ENCODE measurements at places on chromosomes 12 and 14. TPM values are rescaled to one million over a fixed set of nuclear protein-coding genes. Genes with fewer than 3 reads are reported as not detected.

CLEC6A gene
- not detected for total RNA-seq

CCDC196 gene
- total RNA-seq, result not detected

TCL1A gene
- not detected for total RNA-seq

TMEM229B gene
- not detected for total RNA-seq

OR10G2 gene
- total RNA-seq, result not detected

FKBP3 gene
- total RNA-seq, result 56.7 TPM

LRFN5 gene
- total RNA-seq, result 2.9 TPM

ISCA2 gene
- 25.2 TPM for total RNA-seq

SLC38A4 gene
- total RNA-seq, result 0.67 TPM

TMEM63C gene
- total RNA-seq, result not detected

OR6C4 gene
- not detected for total RNA-seq

RIMKLB gene
- 7.9 TPM for total RNA-seq

DIO2 gene
- 0.45 TPM for total RNA-seq

ATP2B1 gene
- 39.0 TPM for total RNA-seq

OAS3 gene
- 9.4 TPM for total RNA-seq

P2RX7 gene
- 0.50 TPM for total RNA-seq

SLC38A2 gene
- total RNA-seq, result 574 TPM

DNAL1 gene
- 3.0 TPM for total RNA-seq

KRT82 gene
- not detected for total RNA-seq

ANG gene
- total RNA-seq, result 7.9 TPM

FLRT2 gene
- total RNA-seq, result 2.2 TPM

FAM90A1 gene
- total RNA-seq, result 0.17 TPM

PDE3A gene
- total RNA-seq, result 0.34 TPM

LRRC74A gene
- total RNA-seq, result not detected

C12orf54 gene
- total RNA-seq, result not detected

RNF212B gene
- not detected for total RNA-seq
